CD4-positive, alpha-beta T cell treated with Interleukin-4 for 1 hour (primary cell): ENCODE measurements at places on chromosomes 2 and 18.

DNA sequence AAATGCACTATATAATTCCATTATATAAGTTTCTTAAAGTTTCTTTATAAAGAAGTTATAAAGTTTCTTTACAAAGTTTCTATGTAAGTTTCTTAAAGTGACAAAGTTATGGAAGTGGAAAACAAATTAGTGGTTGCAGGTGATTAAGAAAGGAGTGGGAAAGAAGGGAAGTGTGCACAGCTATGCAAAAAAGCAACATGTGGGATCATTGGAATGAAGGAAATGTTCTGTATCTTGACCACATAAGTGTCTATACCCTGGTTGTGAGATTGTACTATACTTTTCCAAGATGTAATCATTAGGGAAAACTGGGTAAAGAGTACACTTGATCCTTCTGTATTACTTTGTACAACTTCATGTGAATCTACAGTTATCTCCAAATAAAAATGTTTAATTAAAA, 1541.1 kb downstream of the LRP1B start:
- no peak for DNase-seq

DNA sequence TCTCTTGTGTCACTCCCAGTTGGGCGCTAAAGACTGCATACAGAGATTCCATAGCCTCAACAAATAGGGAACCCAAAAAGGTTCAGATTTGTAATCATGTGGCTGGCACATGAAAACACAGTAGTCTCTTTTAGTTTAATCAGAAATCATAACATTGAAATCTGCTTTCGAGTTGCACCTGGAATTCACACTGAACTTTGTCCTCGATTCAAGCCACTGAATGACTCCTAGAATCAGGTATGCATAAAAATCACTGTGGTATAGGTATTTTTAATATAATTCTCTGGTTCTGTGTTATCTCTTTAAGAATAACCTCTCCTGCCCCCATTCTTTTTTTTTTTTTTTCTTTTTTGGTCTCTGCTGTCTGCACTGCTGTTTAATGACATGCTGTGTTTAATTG, 150.2 kb downstream of the KCNH7 start:
- DNase-seq: no peak

- no peak for DNase-seq
Measured at GRCh38 chr2:45681675-45682074, 30.2 kb downstream of the PRKCE start.

DNA sequence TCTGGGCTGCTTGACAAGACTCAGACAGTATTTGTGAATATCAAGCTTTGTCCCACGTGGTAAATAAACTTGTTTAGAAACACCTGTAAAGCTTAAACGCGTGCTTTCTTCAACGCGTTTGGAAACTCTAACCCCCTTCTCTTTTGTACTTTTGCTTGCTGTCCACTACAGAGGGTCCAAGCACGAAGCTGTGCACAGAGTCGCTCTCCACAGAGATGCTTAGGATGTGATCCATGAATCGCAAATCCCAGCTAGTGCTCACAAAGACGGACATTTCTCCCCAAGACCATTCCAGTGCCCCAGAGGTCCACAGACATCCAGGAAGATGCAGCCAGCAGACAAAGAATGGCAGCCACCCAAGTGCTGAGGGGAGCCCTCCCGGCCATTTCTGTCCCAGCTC, at the start of gene GPR45:
TSS of gene GPR45 (plus strand) at position 301 of the 400 bp plus-strand sequence. CDS start 116 bp downstream, outside the sequence.
- DNase-seq: no peak

GRCh38 chr2:64609227-64609941, 44.3 kb downstream of the SERTAD2 start:
- DNase-seq: peak; percentile 70

- no peak for DNase-seq
Measured at GRCh38 chr2:217910875-217911212, 92.0 kb downstream of the TNS1 start.

DNA sequence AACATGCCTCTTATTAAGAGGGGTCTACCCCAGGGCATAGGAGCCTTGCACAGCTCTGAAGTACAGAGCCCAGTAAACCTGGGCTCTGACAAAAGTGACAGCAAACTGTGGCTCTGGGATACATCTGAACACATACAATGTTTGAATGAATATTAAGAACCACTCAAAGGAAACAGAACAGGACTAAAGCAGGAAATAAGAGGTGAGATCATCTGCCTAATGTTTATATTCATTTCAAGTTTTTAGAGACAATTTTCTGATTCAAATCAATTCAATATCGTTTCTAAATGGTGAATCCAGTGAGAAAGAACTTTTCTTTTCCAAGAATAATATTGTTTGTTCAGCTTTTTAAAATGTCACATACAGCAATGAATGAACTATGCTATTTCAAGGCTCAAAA, 136.7 kb upstream of the CAVIN2 start:
- DNase-seq: no peak

DNA sequence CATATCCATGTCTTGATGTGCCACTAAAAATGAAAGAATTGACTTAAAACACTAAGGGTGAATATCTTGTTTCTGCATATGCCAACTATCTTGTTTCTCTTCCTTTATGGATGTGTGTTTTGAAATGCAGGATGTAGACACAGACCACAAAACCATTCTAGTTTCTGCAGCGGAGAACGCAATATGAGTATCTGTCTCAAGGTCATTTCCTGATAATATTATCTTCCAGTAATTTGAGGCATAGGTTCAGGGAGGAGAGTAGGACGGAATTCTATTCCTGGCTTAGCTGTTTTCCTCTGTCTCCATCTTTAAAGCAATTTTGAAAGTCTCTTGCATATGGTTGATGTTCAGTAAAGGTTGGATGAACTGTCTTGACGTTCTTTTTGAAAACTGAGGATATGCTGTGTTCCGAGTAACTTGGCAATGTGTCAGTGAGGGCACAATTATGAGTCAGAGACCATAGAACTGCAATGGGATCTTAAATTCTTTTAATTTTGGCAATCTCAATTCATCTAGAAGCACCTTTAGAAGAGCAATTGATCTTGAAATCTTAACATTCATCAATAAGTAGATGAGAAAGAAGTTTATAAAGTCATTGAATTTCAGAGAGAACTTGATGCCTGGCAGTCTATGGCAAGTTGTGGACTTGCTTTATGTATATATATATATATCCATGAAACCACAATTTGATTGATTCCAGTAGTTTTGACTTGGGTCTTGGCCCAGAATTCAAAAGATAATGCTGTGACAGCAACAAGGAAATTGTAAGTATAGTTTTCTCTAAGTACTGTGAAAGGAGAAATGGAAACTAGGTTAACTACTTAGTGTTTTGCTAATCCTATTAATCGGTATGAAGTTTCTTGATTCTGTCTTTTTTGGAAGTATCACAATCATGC, 24.8 kb downstream of the RAB27B start:
- no peak for DNase-seq

DNA sequence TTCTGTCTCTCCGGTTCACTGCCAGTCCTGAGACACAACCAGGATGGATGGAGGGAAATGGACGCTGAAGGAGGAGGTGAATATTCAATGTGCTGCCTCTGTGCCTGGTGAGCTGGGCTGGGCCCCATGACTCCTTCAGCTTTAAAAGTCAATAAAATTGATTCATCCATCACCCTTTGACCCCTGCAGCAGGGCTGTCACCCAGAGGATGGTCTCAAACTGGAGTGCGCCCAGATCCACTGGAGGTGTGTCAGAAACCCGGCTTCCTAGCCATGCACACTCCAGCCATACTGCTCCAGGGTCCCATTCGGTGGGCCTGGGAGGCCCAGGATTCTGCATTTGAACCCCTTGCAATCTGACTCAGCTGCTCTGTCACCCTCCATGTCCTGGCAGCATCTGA, 94.1 kb upstream of the BOD1L2 start:
- DNase-seq: no peak

- DNase-seq: no peak
Measured at GRCh38 chr2:20452551-20452950, 5.7 kb downstream of the RHOB start.

GRCh38 chr18:53911200-53911599, 313.3 kb downstream of the MBD2 start:
- no peak for DNase-seq

DNA sequence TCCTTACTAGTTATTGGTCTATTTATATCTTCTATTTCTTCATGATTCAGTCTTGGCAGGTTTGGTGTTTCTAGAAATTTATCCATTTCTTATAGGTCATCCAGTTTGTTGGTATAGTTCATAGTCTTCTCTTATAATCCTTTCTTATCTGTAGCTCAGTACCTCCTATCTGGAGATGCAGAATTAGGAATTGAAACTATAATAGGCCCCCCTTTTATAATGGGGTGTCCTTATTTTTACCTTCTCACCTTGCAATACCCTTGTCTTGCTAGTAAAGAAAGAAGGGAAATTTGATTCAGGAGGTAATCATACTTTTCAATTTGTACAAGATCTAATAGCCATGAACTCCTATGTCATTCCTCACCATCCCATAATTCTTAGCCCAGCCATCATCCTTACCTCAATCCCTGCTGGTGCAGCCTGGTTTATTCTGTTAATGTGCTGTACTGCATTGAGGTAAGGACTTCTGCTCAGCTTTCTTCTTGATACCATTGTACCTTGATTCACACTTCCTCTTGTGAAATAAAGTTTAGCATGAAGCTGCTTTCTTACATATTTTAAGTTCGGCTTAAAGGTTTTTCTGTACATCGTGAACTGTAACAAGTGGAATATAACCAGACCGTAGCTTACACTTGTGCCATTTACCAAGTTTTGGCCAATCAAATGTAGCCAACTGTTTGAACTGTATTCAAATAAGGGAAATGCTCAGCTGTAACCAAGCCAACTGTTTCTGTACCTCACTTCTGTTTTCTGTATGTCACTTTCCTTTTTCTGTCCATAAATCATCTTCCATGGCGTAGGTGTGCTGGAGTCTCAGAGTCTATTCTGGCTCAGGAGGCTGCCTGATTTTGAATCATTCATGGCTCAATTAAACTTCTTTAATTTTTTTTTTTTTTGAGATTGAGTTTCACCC, 40.1 kb upstream of the PTH2R start:
- DNase-seq: no peak

DNA sequence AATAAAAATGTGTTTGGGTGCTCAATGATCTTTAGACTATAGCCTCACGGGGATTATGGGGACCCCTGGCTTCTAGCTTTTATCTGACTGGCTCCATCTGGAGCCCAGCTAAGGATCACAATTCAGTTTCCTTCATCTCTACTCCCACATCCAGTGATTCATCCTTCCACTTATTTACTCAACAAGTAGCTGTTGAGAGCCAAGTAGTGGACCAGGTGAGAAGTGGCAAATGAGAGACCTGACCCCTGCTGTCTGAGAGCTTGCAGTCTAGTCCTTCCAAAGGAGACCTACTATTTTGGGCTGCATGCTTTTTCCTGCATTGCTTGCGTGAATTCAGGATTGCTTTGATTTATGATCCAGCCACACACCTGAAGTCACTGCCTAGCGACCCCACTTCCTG, 10.7 kb upstream of the DSG3 start:
- DNase-seq: no peak

DNA sequence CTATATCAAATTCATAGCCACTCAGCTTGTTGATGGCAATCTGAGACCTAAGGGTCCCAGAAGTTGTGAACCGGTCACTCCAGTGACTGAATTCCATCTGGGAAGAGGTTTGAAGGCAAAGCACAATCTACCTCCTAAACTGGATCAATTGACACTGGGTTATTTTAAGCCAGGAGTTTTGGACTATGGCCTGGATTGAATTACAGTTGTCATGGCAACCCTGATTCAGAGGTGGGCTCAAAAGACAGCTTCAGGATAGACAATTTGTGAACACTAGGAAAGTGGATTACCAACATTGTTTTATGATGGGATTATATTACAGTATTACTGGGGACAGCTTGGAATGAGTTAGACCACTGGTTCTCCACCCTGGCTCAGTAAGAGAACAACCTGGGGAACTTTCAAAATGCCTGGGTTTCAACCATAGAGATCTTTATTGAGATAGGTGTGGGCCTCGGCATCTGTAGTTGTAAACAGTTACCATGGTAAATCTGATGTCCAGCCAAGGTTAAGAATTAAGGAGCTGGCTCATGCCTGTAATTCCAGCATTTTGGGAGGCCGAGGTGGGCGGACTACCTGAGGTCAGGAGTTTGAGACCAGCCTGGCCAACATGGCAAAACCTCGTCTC, 58.8 kb downstream of the MFSD6 start:
- no peak for DNase-seq

- peak; percentile 17 for DNase-seq
Measured at GRCh38 chr2:60840880-60841279, 40.5 kb upstream of the REL start.

GRCh38 chr2:735670-736218, 58.5 kb upstream of the TMEM18 start:
- no peak for DNase-seq

GRCh38 chr2:7405861-7406715, 488.9 kb downstream of the RNF144A start:
- no peak for DNase-seq

- no peak for DNase-seq
Measured at GRCh38 chr18:79792988-79793355, 4.8 kb upstream of the KCNG2 start.

- DNase-seq: no peak
Measured at GRCh38 chr2:234596696-234597575, 100.1 kb upstream of the ARL4C start.

- DNase-seq: no peak
Measured at GRCh38 chr2:74945788-74946331, 12.6 kb upstream of the POLE4 start.

- DNase-seq: no peak
Measured at GRCh38 chr2:162219426-162219825, 23.8 kb downstream of the FAP start.

DNA sequence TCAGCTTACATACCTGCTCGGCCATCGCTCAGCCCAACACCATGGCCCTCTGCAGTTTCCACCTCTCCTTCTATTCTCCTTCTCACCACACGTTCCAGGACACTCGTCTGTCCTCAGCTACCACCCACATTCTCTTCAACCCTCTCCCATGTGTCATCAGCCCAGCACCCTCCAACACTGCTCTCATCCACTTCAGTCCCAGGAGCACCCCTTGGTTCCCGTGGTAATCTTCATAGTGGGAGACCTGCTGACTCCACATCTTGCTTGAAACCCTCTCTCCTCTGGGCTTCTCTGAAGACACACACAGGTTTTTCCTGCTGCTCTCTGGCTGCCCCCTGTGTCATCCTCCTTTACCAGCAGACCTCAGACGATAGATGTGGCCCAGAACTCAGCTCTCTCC, 228.7 kb downstream of the GBX2 start:
- DNase-seq: no peak

DNA sequence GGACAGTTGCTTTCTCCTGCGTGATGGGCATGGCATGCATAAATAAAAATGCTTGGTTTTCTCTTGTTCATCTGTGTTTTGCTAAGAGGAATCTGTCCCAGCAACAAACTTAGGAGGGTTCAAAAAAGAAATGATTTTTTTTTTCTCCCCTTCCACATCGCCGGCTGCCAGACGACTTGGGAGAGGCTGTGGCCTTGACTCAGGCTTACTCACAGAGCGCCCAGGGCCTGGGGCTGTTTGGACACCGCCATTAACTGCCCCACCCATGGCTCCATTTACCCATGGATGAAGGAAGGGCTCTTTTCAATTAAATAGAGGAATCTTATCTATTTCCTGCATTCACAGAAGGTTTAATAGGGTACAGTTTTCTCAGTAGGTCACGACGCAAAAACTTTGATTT, 22.3 kb upstream of the SERPINB5 start:
- no peak for DNase-seq

GRCh38 chr2:74555610-74556103, 1.1 kb downstream of the DOK1 start:
- DNase-seq: no peak

- DNase-seq: no peak
Measured at GRCh38 chr2:138723196-138723987, 56.8 kb downstream of the NXPH2 start.

GRCh38 chr2:227267410-227268115, 57.5 kb upstream of the MFF start:
- no peak for DNase-seq
